Calu3 (cell line): ENCODE measurements at places on chromosomes 2 and 18.
A peak's percentile ranks its signal among the peaks of the same experiment; 100 is the strongest.

DNA sequence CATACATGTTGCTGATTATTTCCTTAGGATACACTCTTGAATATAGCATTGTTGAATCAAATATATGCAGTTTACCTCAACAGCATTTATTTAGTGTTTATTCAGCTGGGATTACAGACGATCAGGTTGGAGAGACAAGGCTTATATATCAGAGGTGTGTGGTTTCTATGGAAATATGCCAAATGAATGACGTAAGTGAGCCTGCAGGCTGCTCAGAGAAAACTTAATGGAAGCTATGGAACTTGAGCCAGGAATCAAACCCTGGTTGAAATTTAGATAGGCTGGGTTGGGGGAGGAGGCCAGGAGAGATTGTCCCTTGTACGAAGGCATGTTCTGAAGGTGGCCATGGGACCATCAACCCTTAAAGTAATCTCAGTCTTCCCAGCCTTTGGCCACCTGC lies 79.5 kb downstream of the INPP4A start:
- H3K27me3 ChIP-seq = no peaks in the 10 kb centered on the region
- H3K4me1 ChIP-seq = no peaks in the 10 kb centered on the region
- H3K4me3 ChIP-seq = no peak overlapping the region
- H3K36me3 ChIP-seq = no peaks in the 10 kb centered on the region

DNA sequence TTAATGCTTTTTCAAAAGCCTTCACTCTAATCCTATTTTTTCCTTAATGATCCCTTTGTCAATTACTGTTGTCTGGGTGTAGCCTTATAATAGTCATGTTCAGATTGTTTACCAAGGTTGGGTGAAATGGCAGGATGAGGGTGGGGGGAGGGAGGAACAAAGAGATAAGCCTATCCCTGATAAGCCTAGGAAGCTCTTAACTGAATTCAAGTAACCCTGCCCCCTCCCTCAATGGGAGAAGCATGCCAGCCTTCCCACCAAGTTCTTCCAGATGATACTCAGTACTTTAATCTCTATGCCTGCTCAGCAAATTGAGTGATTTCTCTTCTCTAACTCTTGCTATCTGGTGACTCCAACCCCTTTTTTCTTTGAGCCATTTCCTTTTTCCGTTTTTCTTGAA lies 180.3 kb upstream of the ETAA1 start:
- H3K27me3 ChIP-seq = no peaks in the 10 kb centered on the region
- H3K36me3 ChIP-seq = no peaks in the 10 kb centered on the region
- H3K27ac ChIP-seq = no peak overlapping the region
- H3K4me3 ChIP-seq = no peak overlapping the region
- no peak for DNase-seq

DNA sequence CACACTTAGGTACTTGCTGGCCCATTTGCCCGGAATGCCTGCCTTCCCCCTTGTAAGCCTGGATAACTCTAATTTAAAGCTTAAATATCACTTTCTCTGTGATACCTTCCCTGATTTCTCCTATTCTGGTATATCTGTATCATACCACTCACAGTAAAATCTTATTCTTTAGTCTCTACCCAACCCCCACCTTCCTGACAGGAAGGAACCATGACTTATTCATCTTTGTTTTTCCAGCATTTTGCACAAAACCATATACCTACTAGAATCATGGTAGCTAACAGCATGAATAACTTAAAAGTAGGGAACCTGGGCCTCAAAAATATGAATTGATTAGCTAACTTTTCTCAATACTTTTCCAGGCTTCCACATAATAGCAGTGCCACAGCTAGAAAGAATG lies 111.5 kb downstream of the GFPT1 start:
- H3K27ac ChIP-seq = no peak overlapping the region
- H3K27me3 ChIP-seq = peaks cover 86% of the 10 kb centered on the region
- H3K36me3 ChIP-seq = no peaks in the 10 kb centered on the region
- H3K4me1 ChIP-seq = peaks cover 8% of the 10 kb centered on the region
- no peak for DNase-seq

DNA sequence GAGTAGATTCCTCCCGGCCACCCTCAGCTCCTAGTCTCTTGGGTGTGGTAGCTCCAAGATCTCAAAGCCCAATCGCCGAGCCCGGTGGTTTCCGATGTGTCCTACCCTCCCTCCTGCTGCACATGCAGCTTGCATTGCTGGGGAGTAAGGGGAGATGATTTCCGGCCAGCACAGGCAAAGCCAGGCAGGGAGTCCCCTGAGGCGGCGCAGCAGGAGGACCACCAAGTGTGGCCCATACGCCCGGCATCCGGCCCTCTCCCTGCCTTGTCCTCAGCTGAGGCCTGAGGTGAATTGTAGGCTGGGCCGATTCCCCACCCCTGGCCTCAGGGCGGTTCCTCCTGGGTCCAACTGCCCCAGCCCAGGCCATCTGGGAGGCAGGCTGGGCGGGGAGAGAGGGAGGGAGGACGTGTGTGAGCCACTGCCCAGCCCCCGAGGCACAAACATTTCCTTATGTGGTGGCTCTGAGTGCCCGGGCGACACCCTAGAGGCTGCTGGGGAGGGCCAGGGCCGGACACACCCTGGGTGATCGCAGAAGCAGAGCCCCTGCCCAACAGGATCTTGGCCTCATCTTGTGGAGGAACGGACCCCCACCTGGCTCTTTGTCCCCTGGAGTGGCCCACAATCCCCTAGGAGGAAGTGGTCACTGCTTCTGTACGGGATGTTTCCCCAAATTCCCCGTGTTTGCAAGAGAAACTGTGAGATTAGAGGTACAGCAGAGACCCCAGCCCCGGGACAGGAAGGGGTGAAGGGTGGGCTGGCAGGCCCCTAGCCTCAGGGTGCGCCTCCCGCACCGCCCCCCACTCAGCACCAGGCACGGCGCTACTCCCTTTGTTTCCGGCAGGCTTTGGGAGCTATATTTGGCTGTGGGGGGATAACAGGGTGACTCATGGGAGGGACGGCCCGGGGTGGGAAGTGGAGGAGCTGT lies 41.9 kb upstream of the PTMA start:
- H3K4me1 ChIP-seq = no peaks in the 10 kb centered on the region
- H3K36me3 ChIP-seq = peaks cover 29% of the 10 kb centered on the region
- H3K27ac ChIP-seq = peak overlapping the region; percentile 97
- no peaks in the 10 kb centered on the region for H3K27me3 ChIP-seq
- peak; percentile 97 for DNase-seq

DNA sequence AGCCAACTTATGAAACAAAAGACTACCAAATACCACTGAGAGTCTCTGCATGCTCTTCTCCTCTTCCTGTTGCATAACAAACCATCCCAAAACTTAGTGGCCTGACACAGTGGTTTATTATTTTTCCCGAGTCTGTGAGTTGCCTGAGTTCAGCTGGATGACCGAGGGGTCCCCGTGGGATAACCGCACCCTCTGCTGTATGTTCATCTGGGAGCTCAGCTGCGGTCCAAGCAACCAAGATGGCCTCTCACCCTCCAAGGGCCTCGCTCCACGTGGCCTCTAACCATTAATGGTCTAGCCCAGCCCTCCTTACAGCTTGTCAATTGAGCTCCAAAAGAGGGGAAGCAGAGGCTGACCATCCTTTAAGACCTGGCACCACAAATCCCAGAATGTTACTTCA lies 17.1 kb downstream of the ITM2C start:
- no peak overlapping the region for H3K27ac ChIP-seq
- H3K4me3 ChIP-seq = no peak overlapping the region
- peaks cover 7% of the 10 kb centered on the region for H3K27me3 ChIP-seq
- H3K4me1 ChIP-seq = no peaks in the 10 kb centered on the region
- DNase-seq = no peak

GRCh38 chr2:122899614-122900013 lies 1125.5 kb upstream of the CNTNAP5 start:
- DNase-seq = no peak
- H3K27me3 ChIP-seq = no peaks in the 10 kb centered on the region
- H3K4me1 ChIP-seq = no peaks in the 10 kb centered on the region
- no peak overlapping the region for H3K27ac ChIP-seq
- H3K4me3 ChIP-seq = no peak overlapping the region

DNA sequence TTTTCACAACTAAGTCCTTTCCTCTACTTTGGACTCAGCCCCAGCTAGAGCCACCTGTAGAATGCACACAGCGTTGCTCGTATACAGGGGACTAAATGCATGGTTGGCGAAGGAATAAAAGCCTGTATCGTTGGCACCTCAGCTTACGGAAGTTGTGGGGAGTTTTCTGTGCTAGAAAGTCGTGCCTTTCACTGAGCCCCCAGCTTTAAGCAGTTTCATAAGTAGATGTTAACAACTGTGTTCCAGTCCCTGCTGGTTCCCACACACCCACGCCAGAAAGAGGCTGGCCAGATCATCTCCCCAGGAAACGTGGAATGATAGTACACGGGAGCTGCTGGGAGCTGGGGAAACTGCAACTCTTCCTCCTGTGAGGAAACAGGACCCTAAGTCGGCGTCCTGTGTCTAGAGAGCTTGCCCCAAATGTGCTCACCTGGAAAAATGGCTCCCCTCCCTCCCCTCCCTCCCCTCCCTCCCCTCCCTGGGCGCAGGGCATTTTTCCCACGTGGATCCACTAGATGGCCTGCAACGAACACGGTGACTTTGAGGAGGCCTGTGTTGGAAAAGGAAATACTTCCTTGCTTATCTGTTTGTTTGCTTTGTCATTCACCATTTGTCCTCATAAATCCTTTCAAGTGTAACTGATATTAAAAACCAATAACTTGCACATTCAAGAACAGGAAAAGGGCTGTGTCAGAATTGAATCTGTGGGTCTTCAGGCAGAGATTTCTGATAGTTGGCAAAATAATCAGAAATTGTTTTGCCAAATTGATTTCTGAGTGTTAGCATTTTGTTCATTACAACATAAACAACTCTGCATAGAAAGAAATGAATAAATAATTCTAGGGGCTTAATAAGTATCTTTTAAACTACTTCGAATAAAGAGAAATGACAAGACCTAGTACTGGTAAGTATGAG lies 43.9 kb upstream of the RFX8 start:
- H3K4me1 ChIP-seq = peaks cover 53% of the 10 kb centered on the region
- H3K27me3 ChIP-seq = no peaks in the 10 kb centered on the region
- DNase-seq = peak; percentile 69
- peak overlapping the region; percentile 35 for H3K4me3 ChIP-seq

- H3K36me3 ChIP-seq = peaks cover 8% of the 10 kb centered on the region
- peak overlapping the region; percentile 8 for H3K27ac ChIP-seq
- H3K27me3 ChIP-seq = no peaks in the 10 kb centered on the region
- H3K4me1 ChIP-seq = peaks cover 60% of the 10 kb centered on the region
- DNase-seq = no peak
- no peak overlapping the region for H3K4me3 ChIP-seq
Observed at GRCh38 chr2:27959496-27959895, 69.0 kb downstream of the BABAM2 start.

GRCh38 chr2:221893501-221893900 lies 321.4 kb upstream of the EPHA4 start:
- H3K36me3 ChIP-seq = no peaks in the 10 kb centered on the region
- no peaks in the 10 kb centered on the region for H3K4me1 ChIP-seq
- DNase-seq = no peak
- no peak overlapping the region for H3K4me3 ChIP-seq
- H3K27ac ChIP-seq = no peak overlapping the region
- H3K27me3 ChIP-seq = no peaks in the 10 kb centered on the region

- no peak overlapping the region for H3K27ac ChIP-seq
- H3K27me3 ChIP-seq = peaks cover 91% of the 10 kb centered on the region
- no peaks in the 10 kb centered on the region for H3K4me1 ChIP-seq
- H3K36me3 ChIP-seq = peaks cover 6% of the 10 kb centered on the region
- H3K4me3 ChIP-seq = peak overlapping the region; percentile 13
- DNase-seq = peak; percentile 43
Observed at GRCh38 chr18:13217466-13217961, 1.0 kb upstream of the LDLRAD4 start.

GRCh38 chr18:59640721-59641120 lies 56.5 kb downstream of the CCBE1 start:
- DNase-seq = no peak
- H3K36me3 ChIP-seq = no peaks in the 10 kb centered on the region
- peaks cover 59% of the 10 kb centered on the region for H3K27me3 ChIP-seq
- H3K4me1 ChIP-seq = no peaks in the 10 kb centered on the region
- no peak overlapping the region for H3K27ac ChIP-seq
- no peak overlapping the region for H3K4me3 ChIP-seq

GRCh38 chr2:11829324-11829946 lies 83.0 kb downstream of the LPIN1 start:
- H3K4me1 ChIP-seq = peaks cover 10% of the 10 kb centered on the region
- H3K27me3 ChIP-seq = no peaks in the 10 kb centered on the region
- H3K27ac ChIP-seq = peak overlapping the region; percentile 55
- peak; percentile 49 for DNase-seq
- H3K4me3 ChIP-seq = peak overlapping the region; percentile 55
- peaks cover 7% of the 10 kb centered on the region for H3K36me3 ChIP-seq

GRCh38 chr2:192978395-192978794 lies 783.7 kb upstream of the TMEFF2 start:
- H3K27ac ChIP-seq = no peak overlapping the region
- H3K27me3 ChIP-seq = no peaks in the 10 kb centered on the region
- no peak overlapping the region for H3K4me3 ChIP-seq

DNA sequence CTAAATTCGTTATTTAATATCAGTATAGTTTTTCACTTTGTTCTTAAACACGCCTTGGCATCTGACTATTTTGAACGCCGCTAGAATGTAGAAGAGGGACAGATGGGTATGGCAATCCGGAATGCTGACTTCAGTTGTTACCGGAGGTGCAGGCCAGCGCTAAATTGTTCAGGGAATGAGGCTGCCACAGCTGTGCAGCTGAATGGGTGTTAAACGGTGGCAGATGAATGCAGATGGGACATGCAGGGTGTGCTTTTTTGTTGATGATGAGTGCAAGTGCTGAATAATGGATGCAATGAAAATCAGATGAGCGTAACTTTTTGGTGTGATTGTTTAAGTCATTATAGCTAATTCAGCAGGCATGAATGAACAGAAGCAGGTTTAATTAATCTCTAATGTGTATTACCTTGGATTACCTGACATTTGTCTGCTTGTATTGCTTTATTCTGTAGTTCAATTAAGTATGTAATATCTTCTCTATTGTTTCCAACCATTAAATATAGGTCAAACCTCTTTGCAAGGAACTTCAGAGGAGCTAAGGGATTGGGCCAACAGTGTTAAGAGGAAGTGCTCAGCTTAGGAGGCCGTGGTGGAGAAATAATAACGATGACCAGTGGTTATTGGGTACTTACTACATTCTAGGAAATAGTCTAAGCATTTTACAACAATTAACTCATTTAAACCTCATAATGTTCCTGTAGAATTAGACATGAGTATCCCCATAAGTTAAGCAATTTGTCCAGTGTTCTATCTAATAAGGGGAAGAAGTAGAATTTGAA lies 11.9 kb upstream of the CREG2 start:
- H3K36me3 ChIP-seq = peaks cover 3% of the 10 kb centered on the region
- peaks cover 26% of the 10 kb centered on the region for H3K4me1 ChIP-seq
- no peak for DNase-seq
- H3K4me3 ChIP-seq = no peak overlapping the region
- H3K27ac ChIP-seq = no peak overlapping the region
- H3K27me3 ChIP-seq = no peaks in the 10 kb centered on the region

- no peaks in the 10 kb centered on the region for H3K36me3 ChIP-seq
- no peak overlapping the region for H3K27ac ChIP-seq
- H3K4me3 ChIP-seq = no peak overlapping the region
Observed at GRCh38 chr2:50111067-50111466, 920.9 kb downstream of the NRXN1 start.
